Naive thymus-derived CD8-positive, alpha-beta T cell (primary cell): ENCODE measurements at places on chromosomes 1 and 21. TPM values are rescaled to one million over a fixed set of nuclear protein-coding genes. Genes with fewer than 3 reads are reported as not detected.

- DNase-seq, result no peak
Observed at GRCh38 chr1:32405672-32406467, 11.6 kb upstream of the BSDC1 start.

DNA sequence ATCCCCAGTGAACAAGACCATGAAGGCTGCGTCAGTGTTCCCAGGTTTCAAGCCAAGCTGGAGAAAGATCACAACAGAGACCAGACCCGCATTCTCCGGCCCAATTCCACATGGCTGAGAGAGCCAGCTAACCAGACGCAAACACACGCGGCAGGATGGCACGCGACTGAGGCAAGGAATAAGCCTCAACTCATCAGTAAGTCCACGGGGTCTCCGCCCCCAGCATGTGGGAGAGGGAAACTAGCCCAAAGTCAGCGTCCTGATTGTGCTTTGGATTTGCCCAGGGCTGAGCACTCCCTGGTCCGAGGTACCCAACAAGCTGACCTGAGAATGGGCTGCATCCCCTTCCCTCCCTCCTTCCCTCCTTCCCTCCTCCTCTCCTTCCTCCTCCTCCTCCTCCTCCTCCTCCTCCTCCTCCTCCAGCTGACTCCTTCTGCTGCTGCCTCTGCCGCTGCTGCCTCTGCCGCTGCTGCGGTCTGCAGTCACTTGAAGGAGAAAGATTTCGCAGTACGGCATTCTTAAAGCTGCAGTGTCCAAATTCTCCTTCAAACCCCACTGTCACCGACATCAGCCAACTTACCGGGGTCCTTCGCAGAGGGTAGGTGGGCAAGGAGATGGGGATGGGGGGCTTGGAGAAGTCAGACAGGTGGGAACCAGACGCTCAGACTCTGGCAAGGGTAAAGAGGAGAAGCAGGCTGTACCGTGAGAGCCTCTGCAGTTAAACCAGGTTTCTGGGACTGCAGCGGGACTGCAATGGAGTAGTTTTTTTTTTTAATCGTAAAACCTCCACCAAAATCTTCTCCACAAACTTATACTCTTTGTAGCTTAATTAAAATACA, 33.0 kb upstream of the H6PD start:
- no peak for DNase-seq

- no peak for DNase-seq
Observed at GRCh38 chr1:34013958-34014737, 150.3 kb downstream of the HMGB4 start.

DNA sequence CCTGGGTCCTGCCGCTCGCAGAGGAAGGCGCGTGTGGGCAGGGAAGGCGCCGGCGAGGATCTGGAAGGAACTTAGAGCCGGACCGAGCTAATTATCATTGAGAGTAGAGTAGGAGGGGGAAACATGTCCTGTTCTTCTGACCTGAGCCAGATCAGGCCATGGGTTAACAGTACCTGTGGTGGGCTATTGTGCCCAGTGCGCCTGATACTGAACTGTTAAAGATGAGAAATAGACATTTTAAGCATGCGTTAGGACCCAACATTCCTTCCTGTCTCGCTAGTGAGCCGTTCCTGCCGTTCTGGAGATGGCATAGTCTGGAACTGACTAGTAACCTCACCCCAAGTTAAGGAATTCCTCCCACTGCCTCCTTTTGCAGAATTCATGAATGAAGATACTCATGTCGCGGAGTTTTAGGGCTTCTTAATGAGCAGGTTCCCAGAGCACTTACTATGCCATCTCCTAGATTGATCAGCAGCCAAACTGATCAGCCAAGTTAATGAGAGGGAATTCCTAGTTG, 870 bp downstream of the STRIP1 start:
- no peak for DNase-seq

DNA sequence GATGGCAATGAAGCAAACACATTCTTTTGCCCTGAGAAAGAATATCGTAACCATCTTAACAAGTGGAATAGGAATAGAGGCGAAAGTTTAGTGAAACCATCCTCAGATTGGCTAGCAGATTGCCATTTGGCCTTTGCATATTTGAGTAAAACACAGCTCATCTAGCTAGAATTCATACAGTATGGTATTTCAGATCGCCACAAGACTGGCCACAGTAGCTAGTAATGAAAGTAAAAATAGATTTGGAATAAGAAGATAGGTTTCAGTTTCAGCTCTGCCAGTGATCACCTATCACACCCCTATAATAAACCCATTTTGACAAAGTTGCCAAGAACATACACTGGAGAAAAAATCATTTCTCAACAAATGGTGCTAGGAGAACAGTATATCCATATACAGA, 294.9 kb downstream of the LRRIQ3 start:
- DNase-seq, result no peak

Gene TPTE
- total RNA-seq, result not detected

Gene NKAIN1
- total RNA-seq, result not detected

Gene SEC16B
- total RNA-seq, result not detected

Gene UBE2U
- not detected for total RNA-seq
